ENCODE measurements at places on chromosomes 2 and 18.

DNA sequence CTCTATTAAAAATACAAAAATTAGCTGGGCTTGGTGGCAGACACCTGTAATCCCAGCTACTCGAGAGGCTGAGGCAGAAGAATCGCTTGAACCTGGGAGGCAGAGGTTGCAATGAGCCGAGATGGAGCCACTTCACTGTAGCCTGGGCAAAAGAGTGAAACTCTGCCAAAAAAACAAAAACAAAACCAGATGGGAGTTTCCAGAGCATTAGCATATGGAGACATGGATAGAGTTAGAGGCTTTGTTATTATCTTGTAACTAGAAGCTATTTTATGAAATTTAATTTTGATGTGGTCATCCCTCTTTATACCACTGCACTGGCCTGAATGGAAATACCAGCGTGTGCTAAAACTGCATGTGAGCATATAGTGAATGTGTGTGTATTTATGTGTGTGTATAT lies 58.9 kb downstream of the TRAPPC8 start:
- no peak for DNase-seq

DNA sequence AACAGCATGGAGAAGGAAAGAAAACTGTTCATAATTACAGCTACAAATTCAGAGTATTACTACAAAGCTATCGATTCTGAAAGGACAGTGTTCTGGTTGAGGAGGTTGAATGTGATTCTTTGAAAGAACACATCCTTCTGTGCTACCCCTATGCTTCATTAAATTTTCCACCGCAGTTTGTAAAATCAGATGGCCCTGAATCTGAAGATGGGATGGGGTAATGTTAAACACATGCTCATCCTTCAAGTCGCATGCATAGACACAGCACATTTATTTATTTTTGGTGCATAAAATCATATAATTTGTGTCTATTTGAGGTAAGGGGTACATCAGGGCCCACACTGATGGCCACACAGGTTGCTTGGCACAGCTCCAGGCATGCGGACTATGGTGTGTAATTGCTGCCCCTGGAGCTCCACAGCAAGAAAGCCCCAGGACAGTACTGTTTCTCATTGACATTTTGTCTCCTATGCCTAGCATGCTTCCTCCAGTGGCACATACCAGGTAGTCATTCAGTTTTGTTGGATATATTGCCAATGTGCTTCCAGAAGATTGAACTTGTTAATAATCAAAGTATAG lies 238.8 kb upstream of the TANK start:
- no peak for DNase-seq

GRCh38 chr2:66032226-66032775 lies 402.6 kb upstream of the MEIS1 start:
- no peak for DNase-seq

GRCh38 chr2:98790221-98790620 lies 59.3 kb upstream of the MGAT4A start:
- DNase-seq, result no peak

DNA sequence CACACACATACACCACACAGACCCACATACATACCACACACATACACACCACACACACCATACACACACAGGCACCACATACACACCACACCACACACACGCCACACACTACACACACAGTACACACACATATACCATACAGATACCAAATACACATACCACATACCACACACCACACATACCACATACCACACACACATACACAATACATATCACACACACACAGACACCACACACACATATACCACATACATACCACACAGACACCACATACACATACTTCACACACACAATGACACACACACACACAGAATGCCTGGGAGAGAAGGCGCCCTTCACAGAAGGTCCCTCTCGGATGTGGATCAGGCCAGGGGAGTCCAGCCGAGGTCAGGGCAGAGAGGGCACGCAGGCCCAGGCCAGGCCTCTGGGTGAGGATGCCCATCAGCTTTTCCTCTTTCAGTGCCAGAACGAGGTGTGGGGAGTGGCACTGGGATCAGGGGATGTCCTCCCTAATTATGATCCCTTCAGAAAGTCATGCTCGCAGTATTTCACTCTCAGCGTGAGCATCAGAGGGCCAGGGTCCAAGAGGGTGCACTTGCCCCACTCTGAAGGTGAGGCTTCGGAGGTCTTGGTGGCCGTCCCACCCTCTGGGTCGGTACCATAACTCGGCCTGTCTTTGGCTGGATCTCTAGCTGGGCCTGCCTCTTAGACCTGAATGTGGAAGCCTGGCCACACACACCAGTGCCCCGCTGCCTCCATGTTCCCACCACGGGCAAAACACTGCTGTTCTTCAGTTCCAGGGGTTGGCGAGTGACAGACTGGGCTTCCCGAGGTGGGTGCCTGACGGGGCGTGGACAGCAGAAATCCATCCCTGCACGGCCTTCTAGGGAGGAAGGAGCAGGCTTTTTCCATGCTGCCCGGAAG lies 70.6 kb upstream of the ODC1 start:
- DNase-seq, result no peak

DNA sequence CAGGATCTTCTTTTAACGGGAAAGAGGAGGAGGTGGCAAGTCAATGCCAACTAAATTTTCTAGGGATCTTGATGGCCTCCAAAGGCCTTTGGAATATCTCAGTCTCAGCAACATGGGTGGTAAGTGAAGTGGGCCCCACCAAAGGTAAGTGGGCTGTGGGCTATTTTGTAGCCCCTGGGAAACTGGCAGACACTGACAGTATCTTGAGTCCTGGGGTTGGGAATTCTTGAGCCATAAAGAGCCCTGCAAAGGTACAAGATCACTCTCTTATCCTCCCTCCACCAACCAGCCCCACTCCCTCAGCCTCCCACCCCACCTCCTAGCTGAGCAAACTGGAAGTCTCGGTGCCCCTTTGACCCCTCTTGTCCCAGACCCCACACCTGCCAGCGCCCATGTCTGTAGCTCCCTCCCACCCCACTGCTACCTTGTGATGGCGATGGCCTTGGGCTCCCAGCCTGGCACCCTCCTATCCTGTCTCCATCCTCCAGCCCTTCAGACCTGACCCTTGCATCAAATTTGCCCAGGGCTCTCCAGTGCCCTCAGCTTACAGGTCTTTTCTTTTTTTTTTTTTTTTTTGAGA lies 8.5 kb downstream of the ATP6V1B1 start:
- DNase-seq, result no peak

GRCh38 chr2:10404324-10405143 lies 43.6 kb downstream of the ODC1 start:
- peak; percentile 54 for DNase-seq

DNA sequence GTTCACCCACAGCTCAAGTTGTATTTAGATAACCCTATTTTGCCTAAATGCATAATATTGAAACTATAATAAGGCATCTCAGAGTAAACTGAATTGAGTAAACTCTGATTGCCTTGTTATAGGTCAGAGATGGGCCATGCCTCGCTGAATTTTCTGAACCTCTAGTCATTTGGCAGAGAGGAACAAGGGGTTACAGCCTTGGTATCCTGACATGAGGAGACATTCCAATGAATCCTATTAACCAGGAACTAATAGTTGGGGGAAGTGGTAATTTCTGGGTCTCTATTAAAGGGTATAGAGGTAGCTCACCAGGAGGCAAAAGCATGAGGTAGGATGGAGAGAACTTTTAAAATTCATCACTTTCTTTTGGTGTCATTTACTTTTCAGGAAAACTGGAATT lies 227.4 kb upstream of the CHST9 start:
- DNase-seq, result no peak

- no peak for DNase-seq
Measured at GRCh38 chr18:3916082-3916481, 466.1 kb downstream of the TGIF1 start.

DNA sequence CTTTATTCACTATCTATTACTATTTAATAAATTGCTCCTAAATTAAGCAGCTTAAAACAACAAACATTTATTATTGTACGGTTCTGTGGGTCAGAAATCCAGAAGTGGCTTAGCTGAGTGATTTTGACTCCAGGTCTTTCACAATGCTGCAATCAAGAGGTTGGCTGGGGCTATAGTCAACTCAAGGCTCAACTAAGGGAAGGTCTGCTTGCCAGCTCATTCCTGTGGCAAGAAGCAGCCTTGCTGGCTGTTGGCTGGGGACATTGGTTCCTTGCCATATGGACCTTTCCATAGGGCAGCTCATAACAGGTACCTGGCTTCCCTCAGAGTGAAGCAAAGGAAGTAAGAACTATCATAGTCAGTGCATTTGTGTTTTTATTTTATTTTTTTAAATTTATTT lies 5.0 kb upstream of the MRPL19 start:
- no peak for DNase-seq

- DNase-seq, result no peak
Measured at GRCh38 chr18:11108947-11109346, 40.4 kb downstream of the PIEZO2 start.

- no peak for DNase-seq
Measured at GRCh38 chr2:25380586-25381375, 39.1 kb upstream of the DNMT3A start.

DNA sequence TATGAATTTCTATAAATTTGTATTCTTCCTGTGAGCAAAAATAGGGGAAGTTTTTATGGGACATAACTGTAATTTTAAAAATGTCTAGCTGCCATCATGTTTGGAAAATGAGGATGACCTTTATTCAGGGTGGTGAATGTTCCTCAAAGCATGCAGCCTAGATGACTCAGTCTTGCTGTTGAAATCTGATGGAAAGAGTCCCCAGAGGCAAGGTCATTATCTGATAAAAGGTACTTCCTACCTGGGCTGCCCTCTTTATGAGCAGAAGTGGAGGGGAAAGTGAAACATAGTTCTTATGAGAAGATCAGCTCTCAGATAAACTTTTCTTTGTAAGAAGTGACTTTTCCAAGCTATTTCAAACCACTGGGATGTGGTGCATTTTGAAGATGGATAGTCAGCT lies 1144.7 kb upstream of the PIK3C3 start:
- DNase-seq, result no peak

- no peak for DNase-seq
Measured at GRCh38 chr2:71932780-71933466, 214.7 kb downstream of the CYP26B1 start.

DNA sequence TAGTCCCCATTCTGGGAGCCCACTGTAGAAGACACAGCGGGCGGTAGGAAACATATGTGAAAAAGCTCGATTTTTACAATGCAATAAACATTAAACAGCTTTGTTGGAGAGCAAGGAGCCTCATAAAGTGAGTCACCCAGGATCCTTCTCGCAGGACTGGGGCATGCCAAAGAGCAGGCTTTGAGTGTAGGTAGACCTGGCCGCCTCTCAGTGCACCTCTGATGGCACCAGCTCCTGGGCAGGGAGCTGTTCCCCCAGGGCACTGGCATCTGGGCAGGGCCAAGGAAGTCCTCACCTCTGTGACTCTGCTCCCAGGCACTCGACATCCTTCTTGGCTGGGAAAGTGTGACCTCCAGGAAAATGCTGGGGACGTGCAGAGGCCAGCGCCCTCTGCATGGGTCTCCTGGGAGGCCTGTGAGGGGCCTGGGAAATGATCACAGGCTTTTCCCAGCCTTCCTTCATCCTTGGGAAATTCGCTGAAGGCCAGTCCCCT lies 94.2 kb downstream of the POLR1A start:
- no peak for DNase-seq

DNA sequence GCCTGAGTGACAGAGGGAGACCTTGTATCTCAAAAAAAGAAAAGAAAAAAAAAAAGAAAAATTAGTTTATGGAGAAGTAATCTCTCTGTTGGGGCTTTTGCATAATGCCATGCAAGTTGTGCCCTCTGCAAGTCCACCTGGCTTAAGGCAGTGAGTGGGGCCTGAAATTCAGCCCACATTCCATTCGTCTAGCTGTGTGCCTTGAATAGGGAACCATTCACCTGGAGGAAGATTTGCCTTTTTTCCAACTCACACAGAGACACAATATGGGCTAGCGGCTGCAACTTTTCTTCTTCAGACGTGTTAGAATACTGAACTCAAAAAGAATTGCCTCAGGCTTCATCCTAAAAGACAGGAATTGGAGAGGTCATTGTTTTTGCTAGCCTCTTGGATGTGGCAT lies 160.0 kb upstream of the STON1 start:
- no peak for DNase-seq

DNA sequence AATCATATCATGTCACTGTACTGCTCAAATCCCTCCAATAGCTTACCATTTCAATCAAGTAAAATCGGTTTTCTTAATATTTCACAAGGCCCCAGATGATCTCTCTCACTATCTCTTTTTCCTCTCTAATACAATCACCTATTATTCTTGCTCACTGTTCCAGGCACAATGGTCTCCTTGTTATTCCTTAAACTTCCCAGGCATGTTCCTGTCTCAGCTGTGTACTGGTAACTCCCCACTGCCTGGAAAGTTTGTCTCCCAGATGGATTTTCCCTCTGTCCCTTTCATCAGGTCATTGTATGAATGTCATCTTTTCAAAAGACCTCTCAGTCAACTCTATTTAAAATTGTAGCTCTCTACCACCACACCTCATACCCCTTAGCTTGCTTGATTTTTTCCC lies 30.7 kb upstream of the FANCL start:
- no peak for DNase-seq

DNA sequence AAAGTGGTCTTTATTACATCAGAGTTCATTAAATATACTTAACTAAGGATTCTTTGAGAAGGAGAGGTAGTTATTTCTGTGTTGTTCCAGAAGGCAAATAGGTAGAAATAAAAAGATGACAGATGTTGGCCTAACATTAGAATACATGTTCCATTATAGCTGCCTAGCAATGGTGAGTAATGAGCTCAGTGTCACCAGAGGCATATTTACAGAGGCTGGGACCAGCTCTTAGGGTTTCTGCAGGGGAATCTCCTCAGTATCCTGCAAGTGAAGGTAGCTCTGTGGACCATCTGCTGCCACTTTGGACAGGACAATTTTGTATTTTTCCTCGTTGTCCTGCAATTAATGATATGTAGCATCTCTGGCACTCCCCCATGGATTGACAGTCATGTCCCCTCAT lies 416.0 kb downstream of the THSD7B start:
- DNase-seq, result no peak

GRCh38 chr18:38481576-38481975 lies 916.0 kb upstream of the CELF4 start:
- DNase-seq, result no peak

- DNase-seq, result no peak
Measured at GRCh38 chr2:3642521-3643215, 15.3 kb upstream of the ALLC start.

DNA sequence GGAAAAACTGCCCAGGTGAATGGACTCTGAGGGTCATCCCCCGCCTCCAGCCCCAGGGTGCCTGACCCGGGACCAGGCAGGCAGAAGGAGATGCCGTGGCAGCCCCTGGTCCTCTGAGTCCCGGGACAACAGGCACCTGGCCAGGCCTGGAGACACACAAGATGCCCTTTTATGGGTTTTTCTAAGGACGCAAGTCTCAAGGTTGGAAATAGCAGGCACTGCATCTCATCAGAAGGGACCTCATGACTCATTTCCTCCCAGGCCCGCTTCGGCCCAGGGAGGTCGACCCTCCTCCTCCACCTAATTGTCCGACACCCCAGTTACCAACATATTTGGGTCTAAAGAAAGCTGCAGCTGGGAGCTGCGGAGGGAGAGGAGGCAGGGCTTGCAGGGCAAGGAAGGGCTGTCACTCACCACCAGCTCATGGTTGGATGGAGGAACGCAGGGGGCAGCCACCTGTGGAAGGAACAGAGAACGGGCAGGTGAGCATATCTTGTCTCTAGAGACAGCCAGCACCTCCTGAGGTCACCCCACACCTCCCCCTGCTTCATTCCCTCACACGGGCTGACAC lies 82.9 kb downstream of the TNS1 start:
- peak; percentile 83 for DNase-seq

- peak; percentile 46 for DNase-seq
Measured at GRCh38 chr18:63869374-63869773, 18.1 kb upstream of the SERPINB2 start.
